ENCODE measurements at places on chromosomes 7 and 10. TPM values are rescaled to one million over a fixed set of nuclear protein-coding genes. Genes with fewer than 3 reads are reported as not detected.

Gene NPC1L1
- total RNA-seq: not detected

Gene PPP1R17
- not detected for total RNA-seq

Gene TWIST1
- total RNA-seq: 0.12 TPM

Gene IL6
- 0.92 TPM for total RNA-seq

Gene OR2A1
- 0.06 TPM for total RNA-seq

Gene ENTPD1
- total RNA-seq: 0.27 TPM

Gene GPR85
- not detected for total RNA-seq

Gene CLDN4
- total RNA-seq: not detected

Gene MMD2
- not detected for total RNA-seq

Gene ADK
- 38.5 TPM for total RNA-seq

Gene GCC1
- total RNA-seq: 18.9 TPM

Gene SLC13A4
- not detected for total RNA-seq

Gene GRB10
- 4.4 TPM for total RNA-seq

Gene NUTM2A
- total RNA-seq: 0.75 TPM

Gene LRRC4
- total RNA-seq: not detected
